ENCODE measurements at places on chromosomes 13 and 19.
A peak's percentile ranks its signal among the peaks of the same experiment; 100 is the strongest.

GRCh38 chr13:59487883-59488282 lies 675.8 kb downstream of the DIAPH3 start:
- no peak for DNase-seq

DNA sequence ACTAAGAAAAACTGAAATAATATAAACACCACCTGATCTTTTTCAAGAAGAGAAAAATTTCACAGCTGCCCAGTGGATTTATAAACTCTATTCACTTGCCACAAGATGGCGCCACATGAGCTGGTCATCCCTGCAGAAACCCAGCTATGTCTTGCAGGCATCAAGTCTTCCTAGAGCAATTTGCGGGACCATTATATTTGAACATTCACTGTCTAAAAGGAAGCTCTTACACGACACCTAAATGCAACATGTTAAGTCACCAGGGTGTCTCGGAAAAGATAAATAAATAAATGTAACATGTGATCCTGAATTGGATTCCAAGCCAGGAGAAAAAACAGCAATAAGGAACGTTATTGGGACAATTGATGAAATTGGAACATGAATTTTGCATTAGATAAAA lies 20.3 kb upstream of the AKT2 start:
- peak; percentile 32 for DNase-seq

DNA sequence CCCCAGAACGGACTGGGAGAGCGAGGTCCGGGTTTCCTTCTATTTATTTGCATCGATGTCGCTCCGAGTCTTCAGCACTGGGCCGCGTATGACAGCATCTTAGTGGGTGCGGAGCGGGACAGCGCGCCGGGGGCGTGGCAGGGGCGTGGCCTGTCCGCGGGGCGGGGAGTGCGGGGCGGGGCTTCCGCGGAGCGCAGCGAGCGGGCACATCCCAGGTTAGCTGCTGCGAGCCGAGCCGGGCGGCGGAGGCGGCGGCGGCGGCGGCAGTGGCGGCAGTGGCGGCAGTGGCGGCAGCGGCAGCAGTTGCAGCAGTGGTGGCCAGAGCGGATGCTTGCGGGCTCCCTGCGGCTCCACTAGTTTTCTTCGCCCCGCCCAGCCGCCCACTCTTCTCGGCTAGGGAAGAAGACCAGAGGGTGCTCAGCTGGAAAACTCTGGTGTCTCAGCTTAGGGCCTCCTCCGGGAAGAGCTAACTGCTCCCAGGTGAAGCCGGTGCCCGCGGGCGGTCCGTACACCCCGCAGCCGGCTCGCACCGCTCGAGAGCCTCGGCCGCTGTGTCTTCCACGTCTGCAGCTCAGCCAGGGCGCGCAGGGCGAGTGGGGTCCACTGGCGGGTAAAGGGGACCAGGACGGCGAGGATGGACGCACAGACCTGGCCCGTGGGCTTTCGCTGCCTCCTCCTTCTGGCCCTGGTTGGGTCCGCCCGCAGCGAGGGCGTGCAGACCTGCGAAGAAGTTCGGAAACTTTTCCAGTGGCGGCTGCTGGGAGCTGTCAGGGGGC lies at the start of gene GPC5:
Gene GPC5, plus strand, starts transcription at position 209 of the 776 bp plus-strand sequence.
- DNase-seq = peak; percentile 80

DNA sequence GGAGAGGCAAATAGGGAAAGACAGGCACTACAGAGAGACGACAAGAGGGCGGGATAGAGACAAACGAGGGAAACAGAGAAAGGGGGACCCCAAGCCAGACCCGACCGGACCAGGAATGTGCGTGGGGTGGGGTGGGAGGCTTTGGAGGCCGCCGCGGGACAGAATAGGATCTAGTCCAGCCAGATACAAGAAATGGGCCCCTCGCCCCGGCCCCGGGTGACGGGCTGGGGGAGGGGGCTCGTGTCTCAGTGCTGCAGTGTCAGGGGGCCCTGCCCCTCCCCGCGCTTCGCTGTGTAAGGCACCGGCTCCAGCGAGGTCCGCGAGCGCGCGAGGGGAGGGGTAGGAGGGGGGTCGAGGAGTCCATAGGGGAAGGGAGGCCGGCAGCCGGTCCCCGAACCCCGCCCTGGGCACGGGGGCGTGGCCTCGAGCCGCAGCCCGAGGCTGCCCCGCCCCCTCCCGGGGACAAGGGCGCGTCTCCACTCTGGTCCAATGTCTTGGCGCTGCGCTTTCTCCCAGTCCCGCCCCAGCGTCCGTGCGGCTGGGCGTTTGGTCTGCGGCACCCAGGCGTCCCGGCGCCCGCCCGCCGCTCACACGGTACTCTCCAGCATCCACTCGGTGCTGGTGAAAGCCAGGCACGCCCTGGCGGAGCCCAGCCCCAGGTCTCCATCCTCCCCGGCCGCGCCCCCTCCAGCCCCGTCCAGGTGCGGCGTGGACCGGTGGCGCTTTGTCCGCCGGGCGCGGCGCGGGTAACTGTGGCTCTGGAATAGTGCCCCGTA lies 11.0 kb downstream of the IFNL1 start:
- DNase-seq = no peak

DNA sequence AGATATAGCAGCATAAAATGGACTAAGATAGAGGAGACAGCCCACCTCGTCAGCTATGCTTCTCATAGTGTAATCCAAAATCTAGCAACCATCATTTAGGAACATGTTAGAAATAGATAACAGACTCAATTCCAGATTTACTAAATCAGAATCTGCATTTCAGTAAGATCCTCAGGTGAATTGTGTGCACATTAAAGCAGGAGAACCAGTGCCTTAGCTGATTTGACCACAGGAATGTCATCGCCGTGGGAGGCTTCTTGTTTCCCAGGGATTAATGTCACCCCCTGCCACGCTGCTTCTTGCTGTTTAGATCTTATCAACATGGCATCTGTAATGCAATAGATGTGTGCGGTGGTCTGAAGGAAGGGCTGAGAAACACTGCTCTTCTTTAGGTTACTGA lies 84.0 kb downstream of the GPC5 start:
- no peak for DNase-seq

GRCh38 chr19:45820413-45821102 lies 5.5 kb upstream of the RSPH6A start:
- DNase-seq = no peak

DNA sequence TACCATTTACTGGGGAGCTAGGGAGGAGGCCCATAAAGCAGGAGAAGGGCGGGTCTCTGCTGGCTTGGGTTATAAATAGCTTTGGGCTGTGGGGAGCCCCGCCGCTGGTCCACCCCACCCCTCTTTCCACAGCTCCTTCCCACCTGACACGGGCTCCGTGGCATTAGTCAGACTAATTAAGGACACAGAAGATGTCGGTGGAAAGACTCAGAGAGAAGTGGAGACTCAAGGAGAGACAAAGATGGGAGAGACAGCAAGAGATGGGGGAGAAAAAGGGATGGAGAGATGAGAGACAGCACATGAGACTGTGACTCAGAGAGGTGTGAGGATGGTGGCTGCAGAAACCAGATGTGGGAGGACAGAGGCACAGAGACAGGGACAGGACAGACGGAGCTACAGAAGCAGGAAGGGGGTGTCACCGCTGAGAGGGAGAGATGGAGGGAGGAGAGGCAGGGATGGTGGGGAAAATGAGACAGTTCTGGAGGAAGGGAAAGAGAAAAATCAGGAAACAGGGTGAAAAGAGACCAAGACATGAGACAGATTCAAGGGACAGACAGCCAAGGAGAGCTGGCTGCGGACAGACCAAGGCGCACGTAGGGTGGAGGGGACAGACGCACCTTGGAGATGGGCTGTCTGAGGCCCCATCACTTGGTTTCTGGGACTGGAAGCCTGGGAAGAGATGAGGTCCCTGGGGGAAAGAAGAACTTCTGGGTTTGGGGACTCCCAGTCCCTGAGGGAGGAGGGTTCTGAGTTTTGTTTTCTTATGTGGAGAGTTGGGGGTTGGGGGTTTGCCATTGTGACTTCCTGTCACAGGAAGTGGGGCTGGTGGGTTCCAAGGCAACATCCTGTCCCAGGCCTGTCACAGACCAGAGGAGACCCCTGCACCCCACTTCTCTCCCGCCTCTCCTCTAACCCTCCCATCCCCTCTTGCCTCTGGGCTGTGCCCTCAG lies 4.1 kb downstream of the ARHGEF1 start:
- no peak for DNase-seq

DNA sequence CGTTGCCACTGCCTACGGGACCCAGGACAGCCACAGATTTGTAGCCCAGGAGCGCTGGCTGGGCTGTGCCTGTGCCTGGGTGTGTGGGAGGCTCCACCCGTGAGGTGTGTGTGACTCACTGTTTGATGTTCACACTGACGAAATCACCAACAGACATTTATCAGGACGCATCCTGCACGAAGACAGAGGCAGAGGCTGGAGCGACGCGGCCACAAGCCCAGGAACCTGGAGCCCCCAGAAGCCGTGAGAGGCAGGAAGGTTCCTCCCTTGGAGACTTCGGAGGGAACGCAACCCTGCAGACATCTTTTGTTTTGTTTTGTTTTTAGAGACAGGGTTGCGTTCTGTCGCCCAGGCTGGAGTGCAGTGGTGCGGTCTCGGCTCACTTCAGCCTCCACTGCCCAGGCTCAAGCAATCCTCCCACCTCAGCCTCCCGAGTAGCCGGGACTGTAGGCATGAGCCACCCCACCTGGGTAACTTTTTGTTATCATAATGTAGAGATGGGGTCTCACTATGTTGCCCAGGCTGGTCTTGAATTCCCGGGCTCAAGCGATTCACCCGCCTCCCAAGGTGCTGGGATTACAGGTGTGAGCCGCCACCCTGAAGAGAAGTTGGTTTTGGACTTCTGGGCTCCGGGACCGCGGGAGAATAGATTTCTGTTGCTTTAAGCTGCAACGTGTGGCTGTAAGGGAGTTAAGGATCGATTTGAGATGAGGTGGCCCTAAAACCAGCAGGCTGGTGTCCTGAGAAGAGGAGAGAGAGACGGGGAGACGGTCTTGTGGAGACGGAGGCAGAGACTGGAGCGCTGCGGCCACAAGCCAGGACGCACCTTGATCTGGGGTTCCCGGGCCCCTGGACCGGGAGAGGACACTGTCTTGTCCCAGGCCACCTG lies 24.9 kb upstream of the WDR18 start:
- DNase-seq = no peak

DNA sequence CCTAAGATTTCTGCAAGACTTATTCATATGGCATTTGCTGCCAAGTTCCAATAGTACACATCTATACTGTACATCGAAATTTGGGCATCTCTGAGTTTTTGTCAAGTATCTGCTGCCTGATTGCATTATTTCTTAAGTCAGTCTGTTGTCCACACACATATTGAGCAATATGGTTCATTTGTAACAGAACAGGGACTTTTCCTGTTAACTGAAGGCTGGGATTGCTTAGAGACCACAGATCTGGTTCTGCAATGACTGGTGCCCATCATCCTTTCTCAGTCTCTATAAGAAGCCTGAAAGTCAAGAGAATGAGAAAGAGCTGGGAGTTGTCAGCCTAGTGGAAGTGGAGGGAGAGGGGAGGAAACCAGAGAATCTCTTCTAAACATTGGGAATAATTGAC lies 22.5 kb upstream of the MYCBP2 start:
- DNase-seq = no peak

All from nucleus accumbens (tissue), 56 donors.